ENCODE measurements at places on chromosomes 6 and 20.

GRCh38 chr6:85674604-85675003, 31.9 kb upstream of the SYNCRIP start:
- no peak for DNase-seq

GRCh38 chr20:32685541-32686529, 12.1 kb upstream of the C20orf203 start:
- DNase-seq, result peak; percentile 93

- DNase-seq, result peak; percentile 28
Observed at GRCh38 chr20:36854348-36855240, 21.3 kb upstream of the TLDC2 start.

DNA sequence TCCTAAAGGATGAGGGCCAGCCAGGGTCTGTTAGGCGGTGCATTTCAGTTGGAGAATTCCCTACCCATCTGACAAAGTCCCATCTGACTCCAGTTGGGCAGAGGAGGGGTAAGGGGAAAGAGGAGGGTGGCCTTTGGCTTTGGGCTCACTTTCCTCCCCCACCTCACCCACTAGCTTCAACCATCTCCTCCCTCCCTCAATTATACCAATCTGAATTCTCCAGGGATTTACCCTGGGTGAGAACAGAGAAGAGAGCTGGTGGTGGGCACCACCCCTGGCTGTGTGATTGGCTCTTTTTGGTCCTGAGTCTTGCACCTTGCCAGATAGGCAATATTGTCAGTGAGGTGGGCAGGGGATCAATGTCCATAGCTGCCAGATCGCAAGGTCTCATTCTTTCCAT, 3.2 kb downstream of the HMGA1 start:
- DNase-seq, result no peak

- peak; percentile 87 for DNase-seq
Observed at GRCh38 chr6:132687306-132687705, 26.5 kb downstream of the VNN1 start.

GRCh38 chr6:169342710-169343109, 89.1 kb upstream of the THBS2 start:
- DNase-seq, result no peak

DNA sequence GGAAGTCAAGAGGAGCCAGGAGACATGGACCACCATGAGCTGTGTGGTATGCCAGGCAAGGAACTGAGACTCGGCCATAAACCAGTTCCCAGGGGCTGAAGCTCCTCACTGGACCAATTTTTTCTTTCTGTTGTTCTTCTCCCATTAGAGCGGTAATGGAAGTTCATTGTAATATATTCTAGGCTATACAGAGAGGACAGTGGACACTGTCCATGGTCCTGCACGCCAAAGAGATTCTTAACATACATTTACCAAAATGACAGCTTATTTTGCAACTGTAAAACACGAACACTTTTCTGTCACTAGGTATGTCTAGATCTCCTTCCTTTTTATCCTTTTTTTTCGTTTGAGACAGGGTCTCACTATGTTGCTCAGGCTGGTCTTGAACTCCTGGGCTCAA, 13.1 kb upstream of the DSN1 start:
- DNase-seq, result no peak

- no peak for DNase-seq
Observed at GRCh38 chr6:73964241-73964854, 268.3 kb downstream of the CD109 start.

GRCh38 chr6:156809446-156810178, 32.4 kb downstream of the ARID1B start:
- no peak for DNase-seq

- no peak for DNase-seq
Observed at GRCh38 chr20:62644044-62644795, 1.9 kb downstream of the SLCO4A1 start.

DNA sequence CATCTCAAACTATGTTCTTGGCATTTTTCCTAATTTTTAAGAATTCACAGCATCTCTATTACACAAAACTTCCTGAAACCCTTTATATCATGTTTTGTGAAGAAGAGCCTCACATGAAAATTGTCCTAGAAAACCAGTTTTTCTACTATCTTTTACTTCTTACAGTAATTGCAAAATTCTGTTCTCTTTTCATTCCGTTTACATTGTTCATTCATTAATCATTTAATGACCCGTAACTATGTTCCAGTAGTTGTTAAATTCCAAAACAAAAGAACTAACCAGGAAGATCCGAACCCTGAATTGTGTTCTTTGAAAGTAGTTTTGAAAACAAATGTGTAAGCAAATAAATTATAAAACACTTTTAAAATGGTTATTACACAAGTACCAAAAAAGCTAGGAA, 597.0 kb downstream of the EYS start:
- no peak for DNase-seq

- DNase-seq, result peak; percentile 36
Observed at GRCh38 chr6:32105433-32105832, 3.7 kb downstream of the TNXB start.

DNA sequence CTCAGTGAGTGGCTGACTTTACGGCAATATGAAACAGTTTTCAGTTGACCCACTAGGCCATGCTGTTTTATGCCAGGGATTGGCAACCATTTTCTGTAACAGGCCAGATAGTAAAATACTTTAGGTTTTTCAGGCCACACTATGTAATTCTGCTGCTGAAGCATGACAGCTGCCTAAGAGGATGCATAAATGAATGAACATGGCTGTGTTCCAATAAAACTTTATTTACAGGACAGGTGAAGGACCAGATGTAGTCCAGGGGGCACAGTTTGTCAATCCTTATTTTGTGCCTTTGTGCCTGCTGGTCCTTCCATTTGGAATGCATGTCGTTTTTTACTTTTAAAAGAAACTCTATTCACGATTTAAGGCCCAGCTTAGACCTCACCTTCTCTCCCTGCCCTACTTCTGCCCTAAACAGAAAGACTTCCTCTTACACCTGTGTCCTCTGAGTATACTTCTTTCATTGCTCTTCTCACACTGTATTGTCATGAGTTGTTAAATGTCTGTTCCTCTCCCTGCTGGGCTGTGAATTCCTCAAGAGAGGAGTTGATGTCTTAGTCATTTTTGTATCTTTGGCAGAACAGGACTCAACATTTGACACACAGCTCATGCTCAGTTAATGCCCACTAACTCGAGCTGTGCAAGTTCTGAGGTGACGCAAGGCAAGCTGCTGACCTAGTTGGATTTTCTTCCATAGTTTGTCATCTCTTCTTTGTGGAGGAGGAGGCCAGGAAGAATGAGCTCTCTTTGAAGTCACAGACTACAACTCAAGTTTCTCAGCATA, 90.1 kb upstream of the MAP7 start:
- peak; percentile 82 for DNase-seq

- DNase-seq, result no peak
Observed at GRCh38 chr6:6920114-6920986, 187.4 kb upstream of the RREB1 start.

- no peak for DNase-seq
Observed at GRCh38 chr6:160132297-160132637, 10.7 kb downstream of the SLC22A1 start.

GRCh38 chr6:133326584-133326983, 85.4 kb downstream of the EYA4 start:
- DNase-seq, result no peak

GRCh38 chr6:37020381-37020780, 14.9 kb downstream of the FGD2 start:
- no peak for DNase-seq

- DNase-seq, result no peak
Observed at GRCh38 chr6:87945966-87946365, 101.7 kb upstream of the SPACA1 start.

DNA sequence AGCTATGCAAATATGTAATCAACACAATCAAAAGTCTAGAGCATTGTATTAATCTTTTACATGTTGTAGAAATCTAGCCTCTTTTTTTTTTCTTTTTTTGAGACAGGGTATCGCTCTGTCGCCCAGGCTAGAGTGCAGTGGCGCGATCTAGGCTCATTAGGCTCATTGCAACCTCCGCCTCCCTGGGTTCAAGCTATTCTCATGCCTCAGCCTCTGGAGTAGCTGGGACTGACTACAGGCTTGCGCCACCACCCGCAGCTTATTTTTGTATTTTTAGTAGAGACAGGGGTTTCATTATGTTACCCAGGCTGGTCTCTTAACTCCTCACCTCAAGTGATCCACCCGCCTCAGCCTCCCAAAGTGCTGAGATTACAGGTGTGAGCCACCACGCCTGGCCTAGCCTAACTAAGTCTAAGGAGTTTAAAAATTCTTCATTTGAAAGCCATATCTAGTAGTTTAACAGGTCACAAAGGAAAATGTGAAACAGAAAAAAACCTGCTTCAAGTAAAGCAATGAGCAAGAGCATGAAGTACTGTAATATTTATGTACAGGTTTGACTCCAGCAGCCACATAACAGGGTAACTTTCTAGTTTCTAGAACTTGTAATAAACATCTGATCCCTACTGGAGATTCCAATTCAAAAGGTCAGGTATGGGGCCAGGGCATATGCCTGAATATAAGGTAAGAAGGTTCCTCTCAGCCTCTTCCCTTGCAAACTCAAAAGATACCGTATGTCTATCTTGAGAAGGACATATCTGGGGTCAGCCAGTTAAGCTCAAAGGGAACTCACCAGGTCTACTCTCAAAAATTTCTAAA, 4.4 kb downstream of the CPNE1 start:
- no peak for DNase-seq

- DNase-seq, result no peak
Observed at GRCh38 chr6:57089265-57089664, 723 bp upstream of the ZNF451 start.

GRCh38 chr6:103000688-103001087, 1607.2 kb downstream of the GRIK2 start:
- no peak for DNase-seq

GRCh38 chr6:85360794-85361642, 88.9 kb upstream of the NT5E start:
- peak; percentile 98 for DNase-seq

DNA sequence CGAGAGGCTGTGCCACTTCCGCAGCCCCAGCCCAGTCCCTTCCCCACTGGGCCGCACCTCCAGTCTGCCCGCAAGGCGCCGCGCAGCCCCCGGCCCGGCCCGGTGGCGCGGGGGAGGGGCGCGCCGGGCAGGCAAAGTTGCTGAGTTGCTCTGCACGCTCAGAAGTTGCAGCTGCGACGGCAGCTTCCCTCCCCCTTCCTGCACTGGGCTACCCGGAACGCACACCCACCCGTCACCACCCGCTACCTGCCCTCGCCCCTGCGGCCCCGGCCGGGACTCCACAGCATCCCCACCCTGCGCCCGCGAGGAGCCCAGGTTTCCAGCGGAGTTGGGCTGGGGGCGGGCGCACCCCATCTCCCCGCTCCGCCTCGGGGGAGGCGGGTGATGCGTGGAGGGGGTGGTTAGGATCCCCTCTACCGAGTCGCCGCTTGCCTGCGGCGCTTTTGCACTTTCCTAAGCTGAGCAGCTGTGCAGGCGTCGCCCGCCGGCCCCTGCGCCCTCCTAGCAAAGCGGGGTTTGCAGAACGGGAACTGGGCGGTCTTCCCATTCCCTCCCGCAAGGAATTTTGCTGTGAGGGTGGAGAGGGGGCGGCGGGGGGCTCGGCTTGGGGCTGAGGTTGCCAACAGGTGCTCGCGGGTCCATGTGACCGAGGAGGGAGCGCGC, 55.9 kb upstream of the RREB1 start:
- DNase-seq, result no peak

GRCh38 chr6:104750449-104750848, 109.3 kb downstream of the HACE1 start:
- no peak for DNase-seq

DNA sequence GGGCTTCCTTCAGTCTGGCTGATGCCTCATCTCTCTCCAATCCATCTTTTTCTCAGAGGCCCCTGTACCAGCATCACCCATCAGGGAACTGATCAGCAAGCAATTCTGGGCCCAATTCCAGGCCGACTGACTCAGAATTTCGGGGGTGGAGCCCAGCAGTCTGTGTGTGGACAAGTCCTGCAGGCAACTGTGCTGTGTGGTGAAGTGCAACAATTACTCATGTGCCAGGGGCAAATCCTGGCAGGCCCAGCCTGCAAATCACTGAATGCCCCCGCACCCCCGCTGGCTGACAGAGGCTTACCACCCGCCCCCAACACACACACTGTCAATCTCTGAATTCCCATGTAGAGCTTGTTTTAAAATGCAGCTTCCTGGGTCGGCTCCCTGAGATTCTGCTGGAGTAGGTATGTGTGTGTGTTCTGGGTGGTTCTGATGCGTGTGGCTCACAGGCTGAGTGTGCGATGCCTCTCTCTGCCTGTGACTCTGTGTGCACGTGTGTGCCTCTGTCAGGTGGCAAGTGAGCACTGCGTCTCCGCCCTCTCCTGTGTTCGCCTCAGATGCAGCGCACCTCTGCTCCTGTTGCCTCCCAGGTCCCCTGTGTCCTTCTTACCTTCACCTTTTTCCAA, 45.4 kb downstream of the SSR1 start:
- DNase-seq, result peak; percentile 94

DNA sequence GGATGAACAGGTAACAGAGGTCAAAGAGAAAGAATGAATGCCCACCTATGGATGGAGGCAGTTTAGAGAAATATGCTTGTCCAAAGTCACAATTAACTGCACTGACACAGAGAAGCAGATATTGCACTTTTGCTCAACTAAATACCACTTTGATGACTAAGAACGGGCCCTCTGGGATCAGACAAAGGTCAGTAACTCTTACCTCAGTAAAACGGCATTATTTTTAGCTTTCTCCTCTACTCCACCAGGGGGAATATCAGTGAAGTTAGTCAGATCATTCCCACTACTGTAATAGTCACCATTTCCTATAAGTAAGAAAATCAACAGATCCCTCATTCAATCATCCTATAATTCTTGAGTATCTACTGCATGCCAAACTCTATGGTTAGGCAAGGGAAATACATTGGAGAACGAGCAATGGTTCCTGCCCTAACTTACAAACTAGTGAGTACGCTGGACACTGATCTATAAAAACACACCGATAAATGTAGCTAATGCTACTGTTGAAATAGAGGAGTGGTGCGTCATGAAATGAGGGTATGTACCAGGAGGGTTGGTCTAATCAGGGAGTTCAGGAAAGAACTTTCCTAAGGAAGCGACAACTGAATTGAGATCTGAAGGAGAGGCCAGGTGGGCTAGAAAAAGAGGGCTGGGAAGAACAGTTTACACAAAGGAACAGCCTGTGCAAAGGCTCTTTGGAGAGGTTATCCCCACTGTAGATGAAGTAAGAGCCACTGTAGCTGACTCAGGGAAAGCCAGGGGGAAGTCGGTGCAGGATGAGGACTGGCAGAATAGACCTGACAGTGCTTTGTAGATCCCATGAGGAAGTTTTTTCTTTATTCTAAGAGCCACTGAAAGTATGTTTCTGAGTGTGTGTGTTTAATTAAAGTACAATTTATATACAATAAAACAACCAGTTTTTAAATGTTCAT, 9.2 kb downstream of the ECI2 start:
- DNase-seq, result peak; percentile 90

- DNase-seq, result no peak
Observed at GRCh38 chr20:25606094-25606695, 17.6 kb downstream of the NANP start.

Measured in IMR-90 (cell line).